ENCODE measurements at places on chromosomes 6 and 20.

- DNase-seq = no peak
Observed at GRCh38 chr6:81226957-81227356, 525.5 kb downstream of the TENT5A start.

- DNase-seq = no peak
Observed at GRCh38 chr20:7853493-7853892, 86.8 kb downstream of the HAO1 start.

DNA sequence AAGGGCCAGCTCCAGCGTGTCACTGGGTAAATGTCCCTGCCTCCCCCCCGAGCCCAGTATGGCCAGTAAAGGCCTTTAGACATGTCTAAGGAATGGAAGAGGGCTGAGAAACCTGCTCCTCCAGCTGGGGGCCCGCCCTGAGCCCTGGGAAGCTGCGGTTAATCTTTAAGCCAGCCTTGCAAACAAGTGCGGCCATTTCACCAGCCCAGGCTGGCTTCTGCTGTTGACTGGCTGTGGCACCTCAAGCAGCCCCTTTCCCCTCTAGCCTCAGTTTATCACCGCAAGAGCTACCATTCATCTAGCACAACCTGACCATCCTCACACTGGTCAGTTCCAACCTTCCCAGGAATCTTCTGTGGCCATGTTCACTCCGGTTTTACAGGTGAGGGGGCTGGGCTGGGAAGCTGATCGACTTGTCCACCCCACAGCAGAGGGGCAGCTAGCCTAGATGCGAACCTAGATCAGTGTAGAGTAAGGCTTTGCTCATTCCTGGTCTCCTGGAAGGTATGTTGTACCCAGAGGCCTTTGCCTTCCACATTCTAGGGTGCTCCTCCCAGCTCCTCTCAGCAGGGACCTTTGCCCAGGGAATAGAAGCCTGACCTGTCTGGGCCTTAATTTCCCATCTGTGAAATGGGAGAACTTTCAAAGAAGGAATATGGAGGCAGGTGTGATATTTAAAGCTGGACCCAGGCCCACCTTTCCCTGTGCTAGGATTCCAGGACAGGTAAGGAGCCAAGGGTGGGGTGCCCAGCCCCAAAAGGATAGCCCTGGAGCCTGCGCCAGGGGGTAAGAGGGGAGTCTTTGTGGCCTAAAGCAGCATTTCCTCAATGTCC is 1.2 kb upstream of the SRC start:
- no peak for DNase-seq

DNA sequence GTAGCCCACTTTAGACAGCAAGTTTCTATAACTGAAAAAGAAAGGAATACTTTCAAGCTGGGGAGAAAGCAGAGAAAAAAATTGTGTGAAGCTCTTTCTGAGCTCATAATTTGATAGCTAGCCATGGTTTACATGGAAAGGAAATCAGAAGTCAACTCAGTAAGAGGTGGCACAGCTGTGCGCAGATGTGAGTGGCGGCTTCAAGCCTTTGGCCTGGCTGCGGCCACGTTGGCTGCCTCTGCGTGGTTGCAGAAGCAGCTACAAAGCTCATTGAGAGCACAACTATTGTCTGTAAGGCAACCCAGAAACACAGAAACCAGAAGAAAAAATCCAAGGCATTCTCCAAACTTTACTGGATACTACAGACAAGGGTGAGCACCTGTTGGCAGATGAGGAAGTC is 136.9 kb downstream of the SASH1 start:
- no peak for DNase-seq

GRCh38 chr6:168132531-168133167 is 53.6 kb upstream of the FRMD1 start:
- DNase-seq = no peak

- no peak for DNase-seq
Observed at GRCh38 chr6:104428184-104428583, 431.5 kb downstream of the HACE1 start.

GRCh38 chr20:50464026-50464724 is 46.0 kb upstream of the PTPN1 start:
- peak; percentile 62 for DNase-seq

- no peak for DNase-seq
Observed at GRCh38 chr6:167270499-167271311, 20.4 kb upstream of the UNC93A start.

- DNase-seq = no peak
Observed at GRCh38 chr6:13229205-13230085, 98.9 kb downstream of the TBC1D7 start.

GRCh38 chr6:170132011-170132521 is 158.8 kb downstream of the DLL1 start:
- no peak for DNase-seq

DNA sequence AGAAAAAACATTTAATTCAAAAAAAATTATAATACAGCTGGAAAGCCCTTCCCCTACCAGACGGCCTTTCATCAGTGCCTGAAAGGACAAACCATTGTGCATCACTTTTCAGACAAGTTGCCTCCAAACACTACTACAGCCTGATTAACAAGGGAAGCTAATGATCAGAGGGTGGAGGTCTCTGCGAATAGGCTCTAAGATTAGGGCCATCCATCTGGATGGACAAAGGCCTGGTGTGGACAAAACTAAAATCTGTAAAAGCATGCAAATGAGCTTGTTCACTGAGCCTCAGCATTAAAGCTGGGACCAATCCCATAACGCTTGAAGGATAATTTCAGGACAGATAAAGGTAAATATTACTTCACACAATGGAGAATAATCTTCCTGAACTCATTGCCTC is 228.7 kb upstream of the PLN start:
- no peak for DNase-seq

GRCh38 chr6:159788753-159789376 is 537 bp downstream of the TCP1 start:
- peak; percentile 68 for DNase-seq

GRCh38 chr6:71326611-71327010 is 38.0 kb downstream of the OGFRL1 start:
- DNase-seq = no peak

- no peak for DNase-seq
Observed at GRCh38 chr20:23396950-23397627, 24.2 kb downstream of the NAPB start.

- DNase-seq = no peak
Observed at GRCh38 chr20:60956194-60956593, 295.9 kb upstream of the CDH4 start.

- DNase-seq = no peak
Observed at GRCh38 chr6:107661291-107661690, 162.8 kb downstream of the SCML4 start.

DNA sequence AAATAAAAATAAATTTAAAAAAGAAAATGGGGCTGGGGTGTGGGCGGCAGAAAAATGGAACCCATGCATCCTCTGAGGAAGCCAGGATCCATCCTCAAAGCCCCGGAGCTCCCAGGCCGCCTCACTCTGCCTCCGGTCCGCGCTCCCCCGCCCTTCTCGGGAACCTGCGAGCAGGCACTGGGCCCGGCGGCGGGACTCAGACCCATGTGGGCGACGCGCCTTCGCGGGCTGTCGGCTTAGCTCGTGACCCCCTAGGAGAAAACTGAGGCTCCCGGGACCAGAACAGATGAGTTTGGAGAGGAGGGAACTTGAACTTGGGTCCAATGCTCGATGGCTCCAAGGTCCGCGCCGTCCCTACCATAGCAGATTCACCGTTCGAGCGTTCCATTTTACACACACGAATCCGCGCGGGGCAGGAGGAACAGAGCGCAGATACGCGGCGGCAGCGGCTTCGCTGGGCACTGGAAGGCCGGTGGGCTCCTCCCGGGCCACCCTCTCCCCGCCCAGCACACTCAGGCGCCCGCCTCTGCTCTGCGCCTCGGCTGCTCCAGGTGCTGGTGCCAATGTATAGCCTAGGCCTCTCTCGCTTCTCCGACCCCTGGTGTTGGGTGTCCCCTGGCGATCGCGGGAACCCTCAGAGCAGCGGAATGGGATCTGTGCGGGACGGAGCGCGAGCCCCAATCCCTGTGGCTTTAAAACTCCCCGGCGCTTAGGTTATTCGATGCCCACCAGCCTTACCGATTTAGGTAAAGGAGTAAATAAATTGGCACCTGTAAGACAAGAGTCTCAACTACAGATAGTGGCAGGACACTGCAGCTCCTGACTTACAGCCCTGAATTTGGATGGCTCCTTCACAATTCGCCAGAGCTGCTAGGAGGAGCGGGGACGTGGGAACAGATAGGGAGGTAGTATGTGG is 39.2 kb downstream of the DPPA5 start:
- no peak for DNase-seq

DNA sequence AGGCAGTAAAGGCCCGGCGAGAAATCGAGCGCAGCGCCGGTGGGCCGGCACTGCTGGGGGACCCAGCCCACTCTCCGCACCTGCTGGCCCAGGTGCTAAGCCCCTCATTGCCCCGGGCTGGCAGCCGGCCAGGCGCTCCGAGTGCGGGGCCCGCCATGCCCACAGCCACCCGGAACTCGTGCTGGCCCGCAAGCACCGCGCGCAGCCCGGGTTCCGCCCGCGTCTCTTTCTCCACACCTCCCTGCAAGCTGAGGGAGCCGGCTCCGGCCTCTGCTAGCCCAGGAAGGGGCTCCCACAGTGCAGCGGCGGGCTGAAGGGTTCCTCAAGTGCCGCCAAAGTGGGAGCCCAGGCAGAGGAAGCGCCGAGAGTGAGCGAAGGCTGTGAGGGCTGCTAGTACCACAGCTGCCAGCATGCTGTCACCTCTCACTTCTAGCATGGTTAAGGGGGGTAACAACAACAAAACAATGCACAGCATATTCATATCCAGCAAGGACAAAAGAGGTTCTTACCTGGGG is 11.3 kb upstream of the GMPR start:
- no peak for DNase-seq

GRCh38 chr20:49505518-49505917 is 23.1 kb upstream of the KCNB1 start:
- peak; percentile 48 for DNase-seq

- DNase-seq = no peak
Observed at GRCh38 chr6:36301781-36302180, 31.9 kb downstream of the PNPLA1 start.

GRCh38 chr20:57380081-57380750 is 11.0 kb upstream of the RBM38 start:
- no peak for DNase-seq

GRCh38 chr6:23319582-23319981 is 750.2 kb downstream of the HDGFL1 start:
- no peak for DNase-seq

- no peak for DNase-seq
Observed at GRCh38 chr6:125922322-125922860, 34.2 kb upstream of the HINT3 start.

- no peak for DNase-seq
Observed at GRCh38 chr6:93562582-93562981, 143.2 kb upstream of the EPHA7 start.

DNA sequence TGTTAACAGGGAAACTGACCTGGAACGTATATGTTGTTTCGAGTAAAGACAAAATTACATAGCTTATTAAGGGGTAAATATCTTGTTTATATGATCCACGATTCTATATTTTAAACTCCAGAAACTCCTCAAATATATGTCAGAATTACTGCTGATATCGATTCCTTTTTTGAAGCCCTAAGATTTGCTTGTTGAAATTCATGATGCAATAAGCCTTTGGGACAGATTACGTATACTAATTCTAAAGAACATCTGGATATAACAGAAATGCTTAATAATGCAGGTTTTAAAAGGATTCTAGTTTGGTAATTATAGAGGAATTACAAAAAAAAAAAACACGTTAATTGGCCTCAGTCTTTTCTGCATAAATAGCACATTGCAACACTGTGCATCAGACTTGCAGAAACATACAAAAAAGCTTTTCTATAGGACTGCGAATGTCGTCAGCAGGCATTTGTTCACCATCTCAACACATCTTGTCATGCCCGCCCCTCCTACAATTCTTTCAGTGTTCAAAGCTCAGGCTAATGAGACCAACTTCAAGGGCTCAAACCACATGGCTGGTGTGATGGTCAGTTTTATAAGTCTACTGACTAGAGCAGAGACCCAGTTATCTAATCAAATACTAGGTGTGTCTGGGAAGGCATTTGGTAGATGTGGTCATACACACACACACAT is 74.9 kb downstream of the AGPAT4 start:
- DNase-seq = no peak

- no peak for DNase-seq
Observed at GRCh38 chr20:24359321-24360027, 110.0 kb upstream of the SYNDIG1 start.

- DNase-seq = no peak
Observed at GRCh38 chr20:16209357-16209756, 363.9 kb downstream of the KIF16B start.

DNA sequence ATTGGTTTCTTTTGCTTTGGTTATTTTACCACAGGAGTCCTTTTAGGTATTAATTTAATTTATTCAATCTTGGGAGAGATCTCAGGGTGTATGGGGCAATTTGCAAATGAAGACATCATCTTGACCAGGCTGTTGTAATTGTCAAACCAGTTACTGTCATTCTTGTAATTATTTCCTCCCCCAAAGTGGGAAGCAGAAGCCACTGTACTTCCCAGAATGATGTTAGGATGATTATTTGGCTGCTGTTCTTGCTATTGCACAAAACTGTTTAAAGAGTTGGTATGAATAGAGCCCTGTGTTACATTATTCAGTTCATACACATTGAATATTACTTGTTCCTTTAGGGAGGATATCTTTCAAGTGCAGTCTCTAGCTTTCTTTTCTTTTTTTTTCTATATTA is 1.7 kb downstream of the TAAR6 start:
- DNase-seq = peak; percentile 64

DNA sequence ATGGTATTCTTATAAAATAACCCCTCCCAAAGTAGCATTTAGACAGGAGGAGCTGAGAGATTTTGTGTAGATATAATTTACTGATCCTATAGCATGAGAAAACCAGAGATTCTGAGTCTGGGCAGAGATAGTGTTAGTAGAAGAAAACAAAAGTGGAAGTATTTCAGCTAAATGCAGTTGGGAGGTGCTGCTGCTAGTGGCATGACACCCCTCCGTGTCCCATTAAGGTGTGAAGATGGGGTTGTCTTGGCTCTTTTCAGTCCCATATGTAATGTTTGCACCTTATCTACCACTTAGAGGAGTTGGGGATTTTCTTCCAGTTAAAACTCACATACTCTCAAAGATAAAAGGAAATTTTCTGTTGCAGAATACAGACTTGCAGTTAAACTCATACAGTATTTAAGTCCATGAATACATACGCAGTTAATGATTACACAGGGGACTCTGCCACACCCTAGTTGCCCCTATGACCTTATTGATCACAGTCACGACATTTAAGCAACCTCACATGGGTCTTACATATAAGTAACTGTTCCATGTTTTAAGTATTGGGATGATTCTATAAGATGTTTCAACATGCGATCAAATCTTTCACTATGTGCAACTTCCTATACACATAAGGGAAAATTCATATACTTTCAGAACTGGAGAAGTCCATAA is 11.5 kb downstream of the TAAR2 start:
- DNase-seq = no peak

Measured in suppressor macrophage (primary cell).